ENCODE measurements at places on chromosomes 2 and 18.

DNA sequence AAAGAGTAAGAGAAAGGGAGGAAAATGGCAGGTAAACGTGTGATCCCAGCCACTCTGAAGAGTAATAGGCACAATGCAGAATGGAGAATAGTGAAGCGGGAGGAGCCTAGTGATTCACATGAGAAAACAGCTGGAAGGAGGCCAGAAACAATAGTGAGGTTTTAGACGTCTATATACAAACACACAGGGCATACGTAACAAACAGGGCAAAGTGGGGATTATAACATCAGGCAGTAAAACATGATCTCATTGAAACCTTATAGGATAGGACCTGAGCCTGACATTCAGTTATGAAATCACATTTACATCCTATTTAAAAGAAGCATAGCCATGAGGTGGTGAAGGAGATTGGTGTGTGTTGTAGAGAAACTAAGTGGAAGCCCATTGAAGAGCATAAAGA lies 33.0 kb upstream of the GATA6 start:
- no peak for DNase-seq

GRCh38 chr2:65605743-65606058 lies 173.3 kb upstream of the SPRED2 start:
- DNase-seq: no peak

DNA sequence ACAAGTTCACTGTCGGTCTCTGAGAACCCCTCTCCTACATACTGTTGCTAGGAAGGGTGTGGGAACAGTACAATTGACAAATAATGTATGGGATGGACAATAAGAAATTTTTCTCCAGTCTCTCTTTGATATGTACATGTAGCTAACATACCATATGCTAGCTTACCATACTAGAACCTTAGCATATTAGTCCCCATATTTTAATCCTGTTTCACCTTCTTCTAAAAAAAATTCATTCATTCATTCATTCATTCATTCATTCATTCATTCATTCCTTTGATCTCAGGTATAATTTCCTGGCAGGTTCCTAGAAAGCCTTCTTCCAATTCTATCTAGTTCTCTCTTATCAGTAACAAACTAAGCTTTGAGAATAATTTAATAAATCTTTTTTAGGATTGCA lies 62.2 kb downstream of the TTC21B start:
- no peak for DNase-seq

DNA sequence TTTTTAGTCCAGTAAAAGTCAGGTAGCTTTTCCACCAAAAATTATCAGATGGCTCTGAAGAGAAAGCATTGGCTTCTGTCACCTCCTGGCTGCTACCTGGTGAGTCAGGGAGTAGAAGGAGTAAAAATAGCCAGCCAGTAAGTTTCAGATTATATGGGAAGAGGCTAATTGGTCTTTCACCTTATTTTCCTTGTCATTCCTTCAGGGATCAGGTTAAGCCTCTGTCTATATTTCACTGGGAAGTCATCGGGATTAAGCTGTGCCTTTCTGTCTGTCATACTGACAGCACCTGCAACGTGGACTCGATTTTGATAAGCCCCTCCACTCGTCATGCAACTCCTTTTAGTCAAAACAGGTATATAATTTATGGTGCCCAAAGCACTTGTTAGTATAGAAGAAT lies 380.7 kb upstream of the CELF4 start:
- DNase-seq: no peak

- DNase-seq: no peak
Observed at GRCh38 chr2:181752301-181752700, 72.0 kb upstream of the NEUROD1 start.

GRCh38 chr2:62040926-62041325 lies 135.5 kb downstream of the COMMD1 start:
- no peak for DNase-seq

GRCh38 chr2:46300406-46300832 lies 3.2 kb downstream of the EPAS1 start:
- DNase-seq: no peak

DNA sequence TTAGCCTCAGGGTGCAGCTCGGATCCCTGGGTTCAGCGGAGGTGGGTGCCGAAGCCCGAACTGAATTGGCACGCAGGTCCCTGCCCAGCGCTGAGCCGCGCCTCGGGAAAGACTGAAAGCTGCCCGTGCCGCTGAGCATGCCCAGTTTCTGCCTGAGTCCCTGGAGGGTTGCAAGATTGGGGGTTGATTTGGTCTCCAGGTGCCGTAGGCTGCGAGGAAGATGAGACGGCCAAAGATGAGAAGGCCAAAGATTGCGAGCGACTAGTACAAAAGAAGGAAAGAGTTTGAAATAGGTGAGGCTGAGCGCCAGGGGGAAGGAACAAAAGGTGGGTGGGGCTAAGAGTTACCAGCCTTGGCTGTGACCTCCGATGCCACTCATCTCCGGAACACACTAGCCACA lies 852 bp upstream of the KCNH7 start:
- no peak for DNase-seq

DNA sequence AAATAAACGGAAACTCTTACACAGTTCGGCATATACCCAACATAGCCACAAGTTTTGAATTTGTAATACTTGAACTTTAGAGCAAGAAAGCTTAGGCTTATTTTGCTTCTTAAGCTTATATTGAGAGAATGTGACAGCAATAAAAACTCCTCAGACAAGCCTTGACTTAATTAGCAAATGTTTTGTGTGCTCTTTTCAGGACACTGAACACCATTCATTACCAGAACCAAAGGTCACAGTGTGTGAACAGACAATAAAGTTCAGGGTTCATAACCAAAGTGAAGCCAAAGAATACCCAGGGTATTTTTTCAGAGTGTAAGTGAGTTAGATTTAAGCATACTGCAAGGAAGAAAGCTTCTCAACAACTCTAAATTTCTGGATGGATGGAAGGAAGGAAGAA lies 605.8 kb downstream of the METTL4 start:
- DNase-seq: no peak

DNA sequence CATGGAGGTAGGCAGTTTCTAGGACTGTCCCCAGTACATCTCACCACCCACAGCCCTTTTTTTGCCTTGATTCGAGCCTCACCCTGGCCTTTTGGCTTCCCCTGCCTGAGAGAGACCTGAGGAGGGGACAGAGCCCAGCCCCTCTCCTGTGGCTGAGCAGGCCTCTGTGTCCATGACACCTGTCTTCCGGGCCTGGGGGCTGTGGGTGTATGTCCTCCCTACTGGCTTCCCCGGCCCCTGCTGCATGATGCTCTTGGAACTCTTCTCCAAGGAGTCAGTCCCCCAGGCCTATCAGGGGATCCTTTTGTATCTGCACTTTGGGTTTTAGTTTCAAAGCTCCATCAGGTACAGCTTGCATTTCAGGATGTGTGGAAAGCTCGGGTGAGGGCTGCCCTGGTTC lies 80.4 kb downstream of the STPG4 start:
- DNase-seq: no peak

GRCh38 chr2:105796131-105796638 lies 51.5 kb downstream of the NCK2 start:
- no peak for DNase-seq

DNA sequence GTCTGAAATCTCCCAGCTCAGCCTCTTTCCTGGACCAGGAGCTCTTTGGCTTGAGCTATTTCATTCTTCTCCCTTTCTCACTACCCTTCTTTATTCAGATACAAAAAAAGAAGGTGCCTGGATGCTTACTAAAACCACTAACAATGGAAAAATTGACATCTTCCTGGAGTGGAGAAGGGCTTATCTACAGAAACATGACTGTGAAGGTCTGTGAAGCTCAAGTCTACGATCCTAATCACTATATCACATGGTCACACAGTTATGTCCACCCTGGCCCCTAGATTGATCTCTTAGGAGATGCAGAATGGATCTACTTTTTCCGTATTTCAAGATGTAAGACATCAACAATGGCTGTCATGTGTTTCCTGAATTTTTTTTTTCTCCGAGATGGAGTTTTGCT lies 5.7 kb upstream of the KRCC1 start:
- no peak for DNase-seq

DNA sequence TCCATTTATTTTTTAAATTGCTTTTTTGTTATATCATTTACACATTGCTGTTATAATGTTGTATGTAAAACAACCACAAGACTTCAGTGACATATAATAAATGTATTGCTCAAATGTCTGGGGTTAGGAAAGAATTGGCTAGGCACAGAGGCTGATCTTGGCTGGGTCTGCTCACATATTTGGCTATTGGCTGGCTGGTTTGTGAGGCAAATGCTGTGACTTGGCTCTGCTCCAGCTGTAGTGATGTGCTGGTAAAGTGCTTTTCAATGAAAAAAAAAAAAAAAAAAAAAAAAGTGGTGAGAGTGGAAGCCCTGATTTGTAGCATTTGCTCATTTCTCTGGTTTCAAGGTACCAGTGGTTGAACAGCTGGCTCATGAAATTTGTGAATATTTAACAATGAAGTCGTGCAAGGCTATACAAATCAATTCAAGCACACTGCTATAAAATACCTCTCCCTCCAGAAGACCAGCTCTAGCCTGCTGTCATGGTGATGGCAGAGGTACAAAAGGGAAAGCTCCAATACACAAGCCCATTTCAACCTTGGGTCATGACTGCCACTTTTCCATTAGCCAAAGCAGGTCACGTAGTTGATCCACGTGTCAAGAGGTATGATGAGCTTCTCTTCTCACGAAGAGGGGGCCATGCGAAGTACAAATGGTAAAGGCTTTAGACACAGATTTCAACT lies 43.7 kb upstream of the RIT2 start:
- no peak for DNase-seq

GRCh38 chr2:72103690-72104089 lies 44.0 kb downstream of the CYP26B1 start:
- no peak for DNase-seq

DNA sequence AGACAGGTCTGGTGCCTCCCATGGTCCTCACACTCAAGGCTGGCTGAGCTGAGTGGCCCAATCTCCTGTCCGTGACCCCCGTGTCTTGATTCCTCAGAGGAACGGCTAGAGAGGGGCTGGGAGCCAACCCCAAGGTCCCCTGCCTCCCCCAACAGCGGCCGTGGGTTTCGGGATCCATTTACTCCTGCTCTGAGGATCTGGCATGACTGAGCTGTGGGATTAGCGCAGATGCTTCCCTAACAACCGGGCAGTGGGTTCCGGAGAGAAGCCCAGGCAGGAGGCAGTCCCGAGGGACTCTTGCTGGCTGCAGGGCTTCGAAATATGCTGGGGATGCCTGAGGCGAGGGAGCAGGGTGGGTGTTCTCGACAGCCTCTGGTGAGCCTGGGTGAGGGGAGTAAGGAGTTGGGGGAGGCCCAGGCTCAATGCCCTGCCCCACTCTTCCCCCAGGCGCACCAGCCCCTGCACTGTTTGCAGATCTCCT lies 18.9 kb downstream of the GPR35 start:
- no peak for DNase-seq

- no peak for DNase-seq
Observed at GRCh38 chr2:224573724-224574123, 11.4 kb downstream of the CUL3 start.

- peak; percentile 55 for DNase-seq
Observed at GRCh38 chr2:234989183-234989701, 37.4 kb downstream of the SH3BP4 start.

DNA sequence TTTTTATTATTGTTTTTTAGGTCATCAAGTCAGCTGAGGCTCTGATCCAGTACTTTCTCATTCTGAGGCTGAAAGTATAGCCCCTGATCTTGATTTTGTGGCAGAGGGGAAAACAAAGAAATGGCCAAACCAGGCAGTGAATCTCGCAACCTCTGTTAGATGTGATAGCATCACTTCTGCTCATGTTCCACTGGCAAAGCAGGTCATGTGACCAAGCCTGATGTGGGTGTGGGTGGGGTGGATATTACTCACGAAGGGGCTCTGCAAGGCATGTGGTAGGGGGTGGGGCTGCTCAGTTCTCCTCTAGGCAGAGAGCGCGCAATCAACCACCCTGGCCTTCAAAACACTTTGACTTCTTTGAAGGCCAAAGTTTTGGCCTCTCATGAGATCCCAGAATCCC lies 254.2 kb downstream of the MYCN start:
- no peak for DNase-seq

GRCh38 chr2:28683100-28683706 lies 68.4 kb upstream of the PPP1CB start:
- no peak for DNase-seq

DNA sequence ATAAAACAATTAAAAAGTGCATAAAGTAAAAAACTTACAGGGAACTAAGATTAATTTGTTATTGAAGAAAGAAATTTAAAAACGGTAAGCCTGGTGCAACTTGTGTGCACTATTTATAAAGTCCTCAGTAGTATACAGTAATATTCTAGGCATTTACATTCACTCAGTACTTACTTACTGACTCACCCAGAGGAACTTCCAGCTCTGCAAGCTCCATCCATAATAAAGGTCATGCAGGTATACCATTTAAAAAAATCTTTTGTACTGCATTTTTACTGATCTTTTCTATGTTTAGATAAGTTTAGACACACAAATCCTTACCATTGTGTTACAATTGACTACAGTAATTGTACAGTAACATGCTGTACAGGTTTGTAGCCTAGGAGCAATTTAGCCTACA lies 51.5 kb upstream of the NXPH2 start:
- DNase-seq: no peak

DNA sequence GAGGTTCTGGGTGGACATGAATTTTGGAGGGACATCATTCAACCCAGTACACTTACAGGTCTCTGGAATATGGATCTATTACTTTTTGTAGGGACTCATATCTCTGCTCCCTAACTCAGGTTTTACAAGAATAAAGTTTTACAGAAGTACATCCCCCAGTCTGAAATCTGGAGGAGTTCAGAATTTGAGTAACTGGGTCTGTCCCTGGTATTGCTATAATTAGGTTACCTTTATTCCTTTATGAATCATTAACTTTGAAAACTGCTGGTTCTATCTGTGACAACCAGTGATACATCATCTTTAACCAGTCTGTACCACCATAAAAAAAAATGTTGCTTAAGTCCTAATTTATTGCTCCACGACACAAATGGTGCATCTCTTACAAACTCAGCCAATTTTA lies 59.9 kb downstream of the INSIG2 start:
- DNase-seq: no peak

DNA sequence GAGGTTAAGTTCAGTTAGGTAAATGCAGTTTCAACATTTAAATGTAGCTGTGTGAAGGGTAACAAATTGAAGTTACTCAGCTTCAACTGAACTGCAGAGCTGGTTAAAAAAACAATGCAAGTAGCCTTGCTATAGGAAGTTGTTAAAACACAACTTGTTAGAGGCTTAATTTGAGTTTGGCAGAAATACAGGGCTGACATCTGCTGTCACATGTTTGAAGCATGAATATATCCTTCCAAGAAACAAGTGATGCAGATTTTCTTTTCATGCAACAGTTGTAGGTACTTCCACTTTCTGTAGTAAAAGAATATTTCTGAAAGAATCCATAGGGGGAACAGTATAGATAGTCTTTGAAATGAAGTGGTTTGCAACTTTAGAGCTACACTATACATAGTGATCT lies 208.7 kb upstream of the RASGRP3 start:
- no peak for DNase-seq

Measured in suppressor macrophage treated with lipopolysaccharide for 4 hours (primary cell).